ENCODE measurements at places on chromosomes 6 and 20.
A peak's percentile ranks its signal among the peaks of the same experiment; 100 is the strongest.

GRCh38 chr6:113830140-113830539 is 27.0 kb upstream of the MARCKS start:
- no peak for DNase-seq

- DNase-seq, result no peak
Measured at GRCh38 chr6:33786736-33787135, 2.2 kb downstream of the LEMD2 start.

GRCh38 chr6:132392270-132392646 is 9.0 kb downstream of the MOXD1 start:
- DNase-seq, result no peak

DNA sequence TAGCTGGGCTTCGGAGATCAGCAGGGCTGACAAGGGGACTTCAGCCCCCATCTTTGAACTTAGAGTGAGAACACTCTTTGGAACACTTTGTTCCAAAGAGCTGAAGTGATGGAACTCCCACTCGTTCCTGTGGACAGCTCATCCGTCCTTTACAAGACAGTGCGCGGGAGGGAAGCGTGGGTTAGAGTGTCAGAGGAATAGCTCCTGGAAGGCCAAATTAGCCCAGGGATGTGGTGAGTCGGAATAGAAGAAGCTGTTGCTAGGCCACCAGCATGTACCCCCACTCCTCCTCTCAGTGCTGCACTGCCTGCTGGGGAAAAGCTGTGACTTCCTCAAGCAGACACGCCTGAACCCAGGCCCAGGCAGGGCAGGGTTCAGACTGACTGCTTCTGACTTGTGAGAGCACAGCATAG is 1.7 kb downstream of the SDCBP2 start:
- DNase-seq, result no peak

- no peak for DNase-seq
Measured at GRCh38 chr6:41288030-41288753, 1.7 kb upstream of the TREM1 start.

DNA sequence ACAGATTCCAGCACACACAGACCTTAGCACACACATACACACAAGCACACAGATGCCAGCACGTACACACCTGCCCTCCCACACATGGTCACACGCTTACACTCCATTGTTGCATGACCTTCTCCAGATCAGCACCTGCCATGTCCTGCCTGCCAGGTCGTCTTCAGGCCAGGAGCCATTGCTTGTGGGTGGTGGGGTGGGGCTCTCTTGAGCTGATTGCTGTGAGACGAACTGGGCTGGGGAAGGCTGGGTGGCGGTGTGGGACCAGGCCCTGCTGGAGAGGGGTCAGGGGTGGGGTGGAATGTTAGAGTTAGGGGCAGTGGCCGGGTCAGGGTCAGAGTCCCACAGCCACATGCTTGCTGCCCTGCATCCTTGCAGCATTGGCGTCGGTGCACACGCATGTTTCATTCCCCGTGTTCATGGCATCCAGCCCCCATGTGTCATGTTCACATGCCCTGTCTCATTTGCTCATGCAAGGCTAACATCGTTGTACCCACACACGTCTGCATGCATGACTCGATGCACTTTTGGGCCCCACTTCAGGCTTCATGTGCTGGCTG is 6.5 kb upstream of the NPBWR2 start:
- no peak for DNase-seq

DNA sequence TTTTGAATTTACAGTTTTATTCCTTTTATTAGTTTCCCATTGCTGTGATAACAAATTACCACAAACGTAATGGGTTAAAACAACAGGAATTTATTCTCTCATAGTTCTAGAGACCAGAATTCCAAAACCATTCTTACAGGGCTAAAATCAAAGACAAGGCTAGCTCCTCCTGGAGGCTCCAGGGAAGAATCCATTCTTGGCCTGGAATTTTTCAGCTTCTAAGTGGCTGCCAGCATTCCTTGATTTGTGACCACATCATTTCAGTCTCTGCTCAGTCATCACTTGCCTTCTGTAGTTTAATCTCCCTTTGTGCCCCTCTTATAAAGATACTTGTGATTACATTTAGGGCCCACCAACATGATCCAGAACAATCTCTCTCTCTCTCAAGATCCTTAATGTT is 897 bp upstream of the SEL1L2 start:
- DNase-seq, result no peak

DNA sequence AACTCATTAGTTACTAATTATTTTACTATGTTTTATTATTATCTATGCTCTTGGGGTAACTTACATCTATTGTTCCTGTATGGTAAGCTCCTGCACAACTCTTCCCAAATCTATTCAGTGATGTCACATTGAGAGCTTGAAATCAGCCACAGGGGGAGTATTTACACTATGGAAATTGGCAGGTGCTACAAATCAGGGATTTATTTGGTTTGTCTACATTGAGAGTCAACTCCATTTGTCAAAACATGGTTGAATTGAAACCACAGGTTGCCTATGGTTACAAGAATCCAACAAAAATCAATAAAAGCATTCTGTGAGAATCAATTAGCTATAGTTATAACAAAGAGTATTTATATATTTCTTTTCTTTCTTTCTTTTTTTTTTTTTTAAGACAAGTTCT is 3.9 kb upstream of the FITM2 start:
- no peak for DNase-seq

GRCh38 chr6:170345662-170346061 is 39.1 kb downstream of the FAM120B start:
- no peak for DNase-seq

DNA sequence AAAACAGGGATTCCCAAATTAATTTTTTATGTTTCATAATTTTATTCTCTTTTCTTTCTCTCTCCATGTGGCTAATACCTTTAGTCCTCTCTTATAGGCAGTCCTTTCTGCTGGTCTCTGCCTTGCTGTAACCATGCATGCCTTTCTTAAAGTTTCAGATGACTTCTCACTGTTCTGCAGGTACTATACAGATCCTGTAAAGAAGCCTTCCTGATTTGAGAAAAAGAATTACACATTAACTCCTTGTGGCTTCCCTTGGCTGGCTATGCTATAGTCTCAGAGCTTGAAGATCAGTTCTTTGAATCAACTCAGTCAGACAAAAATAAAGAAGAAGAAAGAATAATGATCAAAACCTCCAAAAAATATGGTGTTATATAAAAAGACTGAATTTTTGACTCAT is 7.3 kb upstream of the GPR63 start:
- DNase-seq, result no peak

GRCh38 chr6:43758617-43759050 is 11.4 kb upstream of the VEGFA start:
- peak; percentile 36 for DNase-seq

GRCh38 chr6:138286698-138287097 is 68.4 kb upstream of the PBOV1 start:
- DNase-seq, result no peak

GRCh38 chr6:160667639-160668481 is 3.8 kb upstream of the LPA start:
- no peak for DNase-seq

GRCh38 chr6:116278854-116279231 is 887 bp downstream of the TSPYL1 start:
- DNase-seq, result no peak

DNA sequence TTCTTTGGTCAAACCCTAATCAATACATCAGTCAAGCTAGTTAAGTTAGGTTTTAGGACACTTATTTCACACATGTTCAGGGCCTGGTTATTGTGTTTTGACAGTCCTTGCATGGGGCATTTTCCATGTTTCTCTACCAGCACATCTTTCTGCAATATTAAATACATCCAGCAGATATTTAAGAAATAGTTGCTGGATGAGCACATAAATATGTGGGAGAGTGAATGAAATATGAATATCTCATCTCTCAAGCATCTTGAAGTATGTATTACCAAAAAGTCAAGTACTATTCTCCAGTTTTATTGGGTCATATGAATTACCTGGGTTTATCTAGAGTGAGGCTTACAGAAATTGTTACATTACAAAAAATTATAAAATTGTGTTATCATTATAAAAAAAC is 621.9 kb upstream of the GJE1 start:
- no peak for DNase-seq

GRCh38 chr6:151494936-151495320 is 1.1 kb downstream of the CCDC170 start:
- no peak for DNase-seq
